ENCODE measurements at places on chromosomes 7 and 10. TPM values are rescaled to one million over a fixed set of nuclear protein-coding genes. Genes with fewer than 3 reads are reported as not detected.

GRCh38 chr7:94431619-94432280, 37.1 kb downstream of the COL1A2 start:
- no peak for DNase-seq

DNA sequence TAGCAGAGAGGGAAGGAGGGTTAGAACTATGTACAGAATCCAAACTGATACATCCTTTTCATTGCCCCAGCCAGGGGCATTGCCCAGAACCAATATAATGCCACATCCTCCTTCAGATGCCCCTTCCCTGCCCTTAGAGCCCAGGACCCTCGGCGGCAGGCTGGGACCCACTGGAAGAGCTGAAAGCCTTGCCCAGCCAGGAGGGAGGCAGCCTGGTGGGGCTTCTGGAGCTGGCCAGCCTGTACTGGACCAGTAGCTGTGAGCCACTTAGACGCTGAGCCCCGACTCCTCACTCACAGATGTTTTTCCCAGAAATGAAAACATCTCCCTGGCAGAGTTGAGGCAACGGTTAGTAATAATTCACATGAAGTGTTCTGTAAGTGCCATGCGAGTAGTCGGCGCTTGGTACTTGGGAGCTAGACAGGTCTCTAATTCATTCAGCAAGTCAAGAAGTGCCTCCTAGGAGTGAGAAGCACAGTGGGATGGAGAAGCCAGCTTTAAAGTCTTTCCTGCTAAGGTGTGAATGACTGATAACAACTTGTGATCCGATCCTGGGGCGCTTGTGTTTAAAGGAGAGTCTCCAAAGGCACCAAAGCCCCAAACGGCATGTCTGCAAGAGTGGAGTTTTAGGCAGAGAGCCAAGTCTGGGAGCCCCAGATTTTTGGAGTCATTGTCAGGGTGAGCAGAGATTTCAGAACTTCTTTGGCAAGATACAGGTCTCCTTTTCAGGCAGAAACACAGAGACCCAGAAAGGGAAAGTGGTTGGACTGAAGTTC, 9.8 kb downstream of the VSIR start:
- no peak for DNase-seq

DNA sequence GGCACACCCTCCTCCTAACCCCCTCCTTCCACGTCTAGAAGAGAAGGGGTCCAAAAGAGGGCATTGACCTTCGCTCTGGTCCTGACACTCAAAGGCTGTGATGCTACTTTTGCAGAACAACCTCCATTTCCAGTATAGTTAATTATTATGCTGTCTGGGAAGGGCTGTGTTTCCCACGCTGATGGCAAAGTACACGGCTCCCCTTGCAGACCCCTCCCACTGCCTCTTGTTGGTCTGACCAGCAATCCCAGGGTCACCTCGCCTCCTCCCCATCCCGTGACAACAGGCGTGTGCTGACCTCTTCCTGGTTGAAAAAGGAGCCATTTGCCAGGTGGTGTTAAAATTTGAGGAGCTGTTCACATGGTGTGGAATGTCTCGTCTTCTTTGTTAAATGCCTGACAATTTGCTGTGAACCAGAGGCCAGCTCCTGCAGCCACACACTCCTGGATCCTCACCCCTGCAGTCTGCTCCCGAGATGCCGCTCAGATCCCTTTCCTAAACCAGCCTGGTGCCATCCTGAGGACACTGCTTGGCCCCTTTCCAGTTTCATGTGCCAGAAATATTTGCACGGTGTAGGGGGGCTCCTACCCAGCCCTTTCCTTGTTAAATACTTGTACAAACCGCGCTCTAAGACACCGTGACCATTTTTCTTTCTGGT, 321.7 kb downstream of the WDR37 start:
- peak; percentile 25 for DNase-seq

GSDME gene
- 4.5 TPM for total RNA-seq

GRCh38 chr10:76429368-76430060, 998.1 kb downstream of the LRMDA start:
- no peak for DNase-seq

DNA sequence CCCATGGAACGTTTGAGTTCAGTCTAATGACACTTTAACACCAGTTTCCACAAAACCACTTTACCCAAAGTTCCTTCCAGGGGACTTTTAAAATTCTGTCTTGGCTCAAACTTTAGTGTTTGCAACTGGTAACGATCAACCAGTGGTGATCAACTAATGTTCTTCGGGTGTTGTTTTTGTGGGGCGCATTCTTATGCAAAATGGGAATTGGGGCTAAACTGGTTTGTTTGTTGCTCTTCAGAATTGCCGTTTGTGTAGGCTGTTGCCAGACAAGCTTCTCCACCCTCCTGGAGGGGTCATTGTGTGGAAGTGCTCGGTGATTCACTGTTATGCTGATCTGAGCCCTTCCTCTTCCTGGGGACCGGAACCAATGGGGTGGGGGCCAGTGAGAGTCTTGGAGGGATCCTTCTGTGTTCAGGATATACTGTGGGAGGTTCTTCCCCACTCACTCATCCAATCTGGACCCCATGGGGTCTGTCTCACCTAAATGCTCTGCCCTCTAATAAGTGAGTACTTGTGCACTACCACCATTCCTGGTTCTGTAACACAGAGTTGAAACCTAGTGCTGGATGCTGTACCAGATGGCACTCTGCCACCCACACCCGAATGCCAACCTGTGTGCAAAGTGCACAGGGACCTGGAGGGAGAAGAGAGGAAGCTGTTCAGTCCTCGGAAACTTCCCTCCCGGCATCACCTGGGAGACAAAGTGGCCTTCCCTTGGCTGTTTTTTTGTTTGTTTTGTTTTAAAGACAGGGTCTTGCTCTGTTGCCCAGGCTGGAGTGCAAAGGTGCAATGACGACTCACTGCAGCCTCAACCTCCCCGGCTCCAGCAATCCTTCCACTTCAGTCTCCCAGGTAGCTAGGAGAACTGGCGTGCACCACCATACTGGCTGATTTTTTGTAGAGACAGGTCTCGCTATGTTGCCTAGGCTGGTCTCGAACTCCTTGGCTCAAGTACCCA, 2.1 kb downstream of the NFE2L3 start:
- DNase-seq: peak; percentile 65

DNA sequence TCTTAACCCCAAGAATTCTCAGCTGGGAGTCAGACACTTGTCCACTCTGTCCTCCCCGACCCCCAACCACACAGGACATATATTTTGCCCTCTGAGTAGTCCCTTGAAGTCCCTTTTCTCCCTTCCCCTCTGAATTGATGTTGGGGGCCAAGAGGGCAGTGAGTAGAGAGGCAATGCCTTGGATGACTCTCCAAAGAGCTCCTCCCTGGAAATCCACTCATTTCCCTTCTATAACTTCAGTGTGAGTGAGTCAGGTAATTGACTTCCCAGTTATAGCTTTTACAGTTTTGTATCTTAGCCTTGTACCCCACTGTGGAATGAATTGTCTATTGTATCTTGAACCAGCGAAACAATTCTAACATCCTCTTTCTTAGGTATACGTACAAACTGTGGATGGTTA, 9.2 kb upstream of the ODAD2 start:
- no peak for DNase-seq
